ENCODE measurements at places on chromosomes 13 and 19.
A peak's percentile ranks its signal among the peaks of the same experiment; 100 is the strongest.

DNA sequence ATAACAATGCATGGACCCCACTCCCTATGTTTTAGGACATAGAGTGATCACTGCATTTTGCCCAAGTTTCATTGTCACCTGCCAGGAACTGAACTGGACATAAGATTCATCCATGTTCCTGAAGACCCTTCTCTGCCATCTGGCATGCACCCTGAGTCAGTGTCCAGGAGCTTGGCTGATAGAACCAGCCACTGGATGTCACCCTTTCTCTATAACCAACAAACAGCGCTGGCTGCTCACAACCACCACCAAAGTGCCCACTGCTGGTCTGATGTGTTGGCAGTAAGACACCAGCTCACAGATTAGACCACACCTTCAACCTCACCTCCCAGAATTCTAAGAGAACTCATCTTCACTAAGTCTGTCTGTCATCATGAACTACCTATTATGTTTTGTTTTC lies 333.4 kb downstream of the ITGBL1 start:
- no peak for DNase-seq

DNA sequence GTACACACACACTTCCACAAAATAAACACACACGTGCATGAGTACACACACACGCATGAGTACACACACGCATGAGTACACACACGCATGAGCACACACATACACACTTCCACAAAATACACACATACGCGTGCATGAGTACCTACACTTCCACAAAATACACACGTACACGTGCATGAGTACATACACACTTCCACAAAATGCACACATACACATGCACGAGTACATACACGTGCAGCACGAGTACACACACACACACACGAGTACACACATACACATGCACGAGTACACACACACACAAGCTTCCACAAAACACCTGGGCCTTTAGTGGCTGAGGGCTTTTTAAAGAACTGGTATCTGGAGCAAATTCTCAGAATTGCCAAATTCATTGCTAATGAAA lies 619.3 kb downstream of the GPC5 start:
- DNase-seq, result no peak

DNA sequence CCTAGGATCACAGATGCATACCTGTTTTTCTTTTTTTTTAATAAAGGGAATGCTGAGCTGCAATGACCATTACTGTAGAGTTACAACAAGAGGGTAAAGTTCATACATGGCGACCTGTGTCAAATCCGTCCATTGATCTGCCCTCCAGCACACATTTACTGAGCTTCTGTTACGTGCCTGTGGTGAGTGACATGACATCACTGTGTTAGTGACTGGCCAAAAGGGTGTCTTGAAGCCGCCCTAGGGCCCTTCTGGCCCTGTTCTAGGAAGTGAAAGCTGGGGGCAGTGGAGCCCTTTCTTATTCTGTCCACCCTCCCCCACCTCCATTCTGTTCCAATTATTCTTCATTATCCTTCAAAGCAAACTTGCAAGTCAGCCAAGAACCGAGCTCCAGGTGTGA lies 66.3 kb downstream of the ZIC5 start:
- no peak for DNase-seq

- no peak for DNase-seq
Measured at GRCh38 chr13:99797691-99798090, 173.9 kb downstream of the ZIC5 start.

DNA sequence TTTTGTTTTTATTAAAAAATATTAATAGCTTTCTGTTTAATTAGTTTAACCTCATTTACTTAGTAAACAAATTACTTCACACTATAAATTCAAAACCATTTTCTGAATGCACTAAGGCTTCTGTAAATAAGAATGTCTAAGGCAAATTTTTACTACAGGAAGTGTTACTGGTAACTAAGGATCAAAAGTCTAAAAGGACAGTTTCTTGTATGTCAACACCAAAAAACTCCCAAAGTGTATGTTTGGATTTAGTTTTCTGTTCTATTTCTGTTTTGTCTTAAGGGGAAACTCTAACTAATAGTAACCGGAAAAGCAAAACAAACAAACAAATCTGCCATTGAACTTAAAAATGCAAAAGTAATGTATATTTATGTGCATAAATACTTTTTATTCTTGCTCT lies 24.7 kb downstream of the PRR20E start:
- DNase-seq, result no peak

DNA sequence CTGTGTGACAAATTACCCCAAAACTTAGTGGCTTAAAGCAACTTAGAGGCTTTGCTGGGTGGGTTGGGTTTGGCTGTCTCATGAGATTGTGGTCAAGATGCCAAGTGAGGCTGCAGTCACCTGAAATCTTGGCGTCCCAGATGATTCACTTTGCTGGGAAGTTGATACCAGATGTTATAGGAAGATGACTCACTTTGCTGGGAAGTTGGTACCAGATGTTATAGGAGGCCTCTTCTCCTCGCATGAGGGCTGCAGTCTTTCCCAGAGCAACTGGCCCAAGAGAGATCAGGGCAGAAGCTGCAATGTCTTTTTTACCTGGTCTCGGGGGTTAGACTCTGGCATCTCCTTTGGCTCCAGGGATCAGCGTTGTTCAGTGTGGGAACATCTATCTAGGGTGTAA lies 16.8 kb downstream of the TEX29 start:
- no peak for DNase-seq

DNA sequence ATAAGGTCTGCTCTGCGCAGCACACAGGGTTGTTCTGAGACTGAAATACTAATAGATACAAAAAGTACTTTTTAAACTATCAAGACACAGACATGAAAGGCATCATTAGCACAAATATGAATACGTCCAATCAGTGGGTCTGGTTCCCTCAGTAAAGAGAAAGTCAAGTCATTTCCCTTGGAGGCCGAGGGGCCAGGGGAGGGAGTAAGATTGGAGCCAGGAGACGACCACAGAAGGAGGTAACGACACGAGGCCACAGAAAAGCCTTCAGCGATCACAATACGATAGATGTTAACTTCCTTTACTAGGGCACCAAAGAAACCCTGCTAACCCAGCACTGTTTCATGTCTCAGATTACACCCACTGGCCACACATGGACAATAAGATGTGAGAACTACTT lies 5.3 kb downstream of the CARS2 start:
- DNase-seq, result no peak

- DNase-seq, result no peak
Measured at GRCh38 chr13:83352391-83352790, 529.9 kb downstream of the SLITRK1 start.

GRCh38 chr19:43755256-43755801 lies 567 bp upstream of the SMG9 start:
- DNase-seq, result peak; percentile 79

Measured in muscle of back (tissue), 13 donors.